Smooth muscle cell of trachea (primary cell): ENCODE measurements at places on chromosomes 11 and 22. TPM values are rescaled to one million over a fixed set of nuclear protein-coding genes. Genes with fewer than 3 reads are reported as not detected.

The OR4D10 gene
- total RNA-seq: not detected in 2 replicates

The LRRC56 gene
- total RNA-seq: 0.73 and 1.5 TPM in 2 replicates

The ANGPTL5 gene
- 0.66 and 1.3 TPM in 2 replicates for total RNA-seq

The ALX4 gene
- 0.58 and 2.0 TPM in 2 replicates for total RNA-seq

The GRAMD4 gene
- 35.2 and 91.1 TPM in 2 replicates for total RNA-seq

The USP2 gene
- total RNA-seq: 0.29 and 0.83 TPM in 2 replicates

The IFITM10 gene
- 0.58 and 0.83 TPM in 2 replicates for total RNA-seq
